ENCODE measurements at places on chromosomes 2 and 18. TPM values are rescaled to one million over a fixed set of nuclear protein-coding genes. Genes with fewer than 3 reads are reported as not detected.

Gene GPC1
- 3.4 TPM for total RNA-seq

Gene PARD6G
- total RNA-seq = 1.0 TPM

Gene GPR35
- 19.3 TPM for total RNA-seq

Gene LYG2
- total RNA-seq = not detected

Gene FLACC1
- 2.9 TPM for total RNA-seq

Gene FEV
- not detected for total RNA-seq

Gene GREB1L
- not detected for total RNA-seq

Gene SNED1
- 18.7 TPM for total RNA-seq

Gene AMER3
- not detected for total RNA-seq

Gene SLC14A1
- total RNA-seq = 3.1 TPM

Gene EIF2AK3
- total RNA-seq = 18.4 TPM

Gene ALK
- total RNA-seq = not detected

GRCh38 chr18:1865869-1866268 is 705.4 kb downstream of the METTL4 start:
- no peak for DNase-seq

- DNase-seq = no peak
Measured at GRCh38 chr2:161046876-161047275, 113.4 kb upstream of the TANK start.

- no peak for DNase-seq
Measured at GRCh38 chr2:138087751-138088593, 123.7 kb downstream of the HNMT start.

- no peak for DNase-seq
Measured at GRCh38 chr2:65550246-65550645, 117.8 kb upstream of the SPRED2 start.

GRCh38 chr2:64035072-64035942 is 16.1 kb upstream of the VPS54 start:
- DNase-seq = no peak

GRCh38 chr2:39743269-39743776 is 35.7 kb downstream of the THUMPD2 start:
- no peak for DNase-seq

DNA sequence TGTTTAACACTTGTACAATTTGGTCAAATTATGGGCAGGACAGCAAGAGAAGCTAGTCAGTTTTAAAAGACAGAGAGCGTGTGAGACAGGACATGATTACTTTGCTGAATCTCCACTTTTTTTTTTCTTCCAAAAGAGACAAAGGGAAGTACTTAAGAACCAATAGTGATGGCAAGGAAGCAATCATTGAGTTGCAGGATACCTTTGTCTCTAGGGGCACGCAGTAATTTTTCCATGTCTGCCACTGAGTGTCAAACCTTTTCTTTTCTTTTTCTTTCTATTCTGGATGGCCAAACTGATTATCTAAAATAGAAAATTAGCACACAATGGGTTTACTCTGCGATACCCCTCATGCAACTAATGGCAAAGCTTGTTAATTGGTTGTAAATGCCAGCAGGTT is 533.0 kb downstream of the PLCL1 start:
- no peak for DNase-seq

- DNase-seq = no peak
Measured at GRCh38 chr2:166293984-166294383, 81.8 kb downstream of the SCN9A start.

GRCh38 chr2:145845207-145845894 is 1325.4 kb upstream of the ZEB2 start:
- no peak for DNase-seq

DNA sequence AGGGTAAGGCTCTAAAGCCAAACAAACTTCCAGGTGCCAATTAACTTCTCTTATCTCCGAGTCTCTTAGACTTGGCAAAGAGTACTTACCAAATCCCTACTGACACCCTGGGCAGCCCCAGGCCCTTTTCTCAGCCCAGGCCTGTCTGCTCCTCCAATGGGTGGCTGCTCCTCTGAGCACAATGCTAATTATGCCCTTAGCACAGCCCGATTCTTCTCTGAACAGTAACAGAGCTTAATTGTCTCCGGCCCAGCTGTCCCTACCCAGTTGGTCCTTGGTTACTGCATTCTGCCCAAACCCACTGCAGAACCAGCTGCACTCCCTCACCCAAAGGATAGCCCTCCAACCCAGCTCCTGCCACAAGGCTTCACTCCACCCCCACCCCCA is 110.3 kb downstream of the SMAD7 start:
- DNase-seq = no peak

- DNase-seq = no peak
Measured at GRCh38 chr2:38556006-38556801, 46.5 kb downstream of the HNRNPLL start.

GRCh38 chr18:13930964-13931363 is 15.6 kb upstream of the MC2R start:
- no peak for DNase-seq

- no peak for DNase-seq
Measured at GRCh38 chr2:176449852-176450251, 180.6 kb downstream of the MTX2 start.

DNA sequence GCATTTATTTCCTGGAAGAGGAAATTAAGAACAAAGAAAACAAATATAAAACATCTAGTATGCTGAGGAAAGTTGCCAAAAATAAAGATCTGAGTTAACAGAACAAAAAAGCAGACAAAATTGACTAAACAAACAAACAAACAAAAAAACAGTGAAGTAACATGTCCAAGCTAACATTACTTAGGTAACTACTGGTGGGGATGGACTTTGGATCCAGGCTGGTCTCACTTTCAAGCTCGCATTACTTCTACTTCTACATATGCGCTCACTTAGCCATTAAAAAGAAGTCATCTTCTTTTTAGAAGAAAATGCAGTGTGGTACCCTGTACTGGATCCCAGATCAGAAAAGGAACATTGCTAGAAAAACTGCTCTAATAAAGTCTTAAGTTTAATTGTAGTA is 358.9 kb downstream of the NCKAP5 start:
- DNase-seq = no peak

DNA sequence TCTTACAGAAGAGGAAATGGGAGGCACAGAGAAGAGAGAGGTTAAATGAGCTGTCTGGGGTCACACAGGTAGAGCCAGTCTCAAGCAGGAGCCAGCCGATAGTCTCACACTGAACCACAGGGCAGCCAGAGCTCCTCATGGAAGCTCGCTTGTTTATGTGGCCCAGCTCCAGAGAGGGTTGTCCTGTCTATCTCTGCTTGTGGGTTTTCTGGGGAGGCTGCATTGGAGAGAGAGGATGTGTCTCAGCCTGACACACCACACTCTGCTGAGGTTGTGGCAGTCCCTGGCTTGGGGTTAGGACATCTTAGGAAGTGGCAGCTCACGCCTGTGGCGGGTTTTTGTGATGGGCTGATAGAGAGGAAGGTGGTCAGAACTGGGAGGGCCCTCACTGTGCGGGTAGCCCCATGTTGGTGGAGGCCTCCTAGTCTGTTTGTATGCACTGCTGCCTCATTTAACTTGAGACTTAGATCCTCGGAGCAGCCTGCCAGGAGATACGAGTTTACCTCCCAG is 52.3 kb downstream of the TCF7L1 start:
- DNase-seq = no peak

- DNase-seq = no peak
Measured at GRCh38 chr2:32925283-32925815, 21.4 kb upstream of the LTBP1 start.

DNA sequence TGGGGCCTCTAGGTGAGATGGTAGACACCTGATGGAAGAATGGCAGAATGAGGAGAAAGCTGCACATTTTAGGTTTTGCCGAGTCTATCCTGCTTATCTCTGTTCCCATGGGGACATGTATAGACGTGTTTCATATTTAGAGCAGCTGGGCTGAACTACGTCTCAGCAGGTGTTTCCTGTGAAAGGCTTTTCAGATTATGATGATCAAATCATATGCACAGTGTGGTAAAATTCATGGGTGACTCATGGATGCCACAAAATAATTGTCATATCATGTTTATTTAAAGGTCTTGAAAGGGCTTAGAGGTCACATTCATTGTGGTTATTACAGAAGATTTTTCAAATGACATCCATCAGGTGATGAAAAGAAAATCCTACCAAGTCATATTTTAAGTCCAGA is 90.5 kb downstream of the ICOS start:
- DNase-seq = no peak

DNA sequence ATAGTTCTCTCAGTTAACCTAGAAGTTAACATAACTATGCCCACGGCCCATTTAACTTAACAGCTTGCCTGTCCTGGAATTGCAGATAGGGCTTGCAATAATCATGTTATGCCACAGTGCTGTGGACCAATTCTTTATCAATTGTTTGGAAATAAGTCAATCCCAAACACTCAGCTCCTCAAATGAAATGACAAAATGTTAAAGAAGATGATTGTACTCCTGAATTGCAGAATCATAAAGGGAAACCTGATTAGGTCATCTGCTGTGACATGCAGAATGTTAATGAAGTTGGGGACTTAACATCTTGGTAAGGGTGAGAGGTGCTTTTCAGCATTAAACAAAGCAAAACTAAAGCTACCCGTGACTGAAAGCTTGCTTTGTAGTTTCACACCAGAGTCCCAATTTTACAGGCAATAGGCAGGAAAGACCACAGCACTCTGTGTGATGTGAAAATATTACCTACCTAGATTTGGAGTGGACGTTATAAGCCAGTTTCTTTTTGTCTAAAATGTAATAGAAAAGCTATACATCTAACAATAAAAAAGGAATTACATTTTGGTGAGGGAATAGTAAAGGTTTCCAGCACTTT is 364.0 kb downstream of the GPD2 start:
- no peak for DNase-seq

DNA sequence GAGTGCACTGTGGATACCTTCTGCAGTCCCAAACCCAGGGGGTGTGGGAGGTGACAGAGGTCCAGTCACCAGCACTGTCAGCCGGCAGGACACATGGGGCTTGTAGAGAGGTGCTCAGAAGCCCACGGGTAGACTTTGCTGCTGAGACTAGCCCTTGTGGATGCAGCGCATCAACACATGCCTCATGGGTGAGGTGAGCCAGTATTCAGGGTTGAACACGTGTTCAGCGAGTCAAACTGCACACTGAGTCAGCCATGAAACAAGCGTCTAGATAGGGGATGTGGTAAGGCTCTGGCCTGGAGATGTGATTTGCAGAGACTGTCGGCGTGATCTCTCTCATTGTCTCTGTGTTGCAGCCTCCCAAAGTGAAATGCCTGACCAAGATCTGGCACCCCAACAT is 35.8 kb upstream of the SCLY start:
- DNase-seq = no peak

DNA sequence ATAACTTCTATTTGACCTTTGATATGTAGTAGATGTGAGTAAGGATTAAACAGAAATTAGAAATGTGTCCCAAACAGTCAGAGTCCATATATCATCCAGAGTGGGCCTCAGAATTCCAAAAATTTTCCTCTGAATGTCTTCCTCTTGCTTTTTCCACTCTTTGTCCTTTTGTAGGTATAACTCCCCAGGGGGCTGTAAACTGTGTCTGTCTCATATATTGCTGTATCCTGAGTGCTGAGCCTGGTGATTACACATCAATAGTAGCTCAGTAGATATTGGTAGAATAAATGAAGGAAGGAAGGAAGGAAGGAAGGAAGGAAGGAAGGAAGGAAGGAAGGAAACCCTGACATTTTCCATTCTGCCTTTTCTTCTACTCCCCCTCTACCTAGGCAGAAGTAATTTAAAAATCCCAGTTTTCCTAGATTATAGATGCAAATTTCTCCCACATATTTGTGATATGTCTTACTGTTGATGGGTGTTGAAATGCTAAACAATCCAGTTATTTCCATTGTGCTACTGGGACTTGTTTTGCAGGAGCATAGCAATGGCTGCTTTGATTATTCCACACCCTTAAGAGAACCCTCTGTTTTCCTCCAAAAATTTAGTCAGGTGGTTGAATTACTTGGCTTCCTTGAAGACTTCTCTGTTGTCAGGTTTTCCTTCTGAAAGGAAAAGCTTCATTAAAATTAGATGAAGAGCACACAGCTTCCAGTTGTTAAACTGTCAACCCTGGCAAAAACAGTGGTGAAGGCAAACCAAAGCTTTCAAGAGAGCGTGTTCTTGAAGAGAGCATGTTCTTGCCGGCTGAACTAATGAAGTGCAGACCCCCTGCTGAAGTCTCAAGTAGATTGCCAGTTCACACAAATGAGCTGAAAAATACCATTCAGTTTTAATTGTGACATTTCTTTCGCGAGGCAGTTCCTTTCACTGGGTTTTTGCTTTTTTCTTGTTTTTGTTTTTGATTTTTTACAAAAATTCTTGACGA is 147.8 kb downstream of the KCNE4 start:
- DNase-seq = no peak

- DNase-seq = no peak
Measured at GRCh38 chr2:98295721-98296414, 50.4 kb upstream of the CNGA3 start.

DNA sequence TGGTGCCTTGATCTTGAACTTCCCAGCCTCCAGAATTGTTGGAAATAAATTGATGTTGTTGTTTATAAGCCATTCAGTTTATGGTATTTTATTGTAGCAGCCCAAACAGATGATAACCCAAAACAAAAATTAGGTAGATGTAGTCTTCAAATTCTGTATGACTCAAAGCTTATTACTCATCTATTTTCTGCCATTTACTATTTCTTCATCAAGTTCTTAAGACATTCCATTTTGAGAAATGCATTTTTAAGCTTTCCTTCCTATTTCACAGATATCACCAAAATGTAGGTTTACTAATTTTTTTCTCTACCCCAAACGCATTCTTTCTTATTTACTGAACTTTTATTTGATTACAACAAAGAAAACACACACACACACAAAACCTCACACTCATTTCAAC is 148.2 kb downstream of the RND3 start:
- DNase-seq = no peak

DNA sequence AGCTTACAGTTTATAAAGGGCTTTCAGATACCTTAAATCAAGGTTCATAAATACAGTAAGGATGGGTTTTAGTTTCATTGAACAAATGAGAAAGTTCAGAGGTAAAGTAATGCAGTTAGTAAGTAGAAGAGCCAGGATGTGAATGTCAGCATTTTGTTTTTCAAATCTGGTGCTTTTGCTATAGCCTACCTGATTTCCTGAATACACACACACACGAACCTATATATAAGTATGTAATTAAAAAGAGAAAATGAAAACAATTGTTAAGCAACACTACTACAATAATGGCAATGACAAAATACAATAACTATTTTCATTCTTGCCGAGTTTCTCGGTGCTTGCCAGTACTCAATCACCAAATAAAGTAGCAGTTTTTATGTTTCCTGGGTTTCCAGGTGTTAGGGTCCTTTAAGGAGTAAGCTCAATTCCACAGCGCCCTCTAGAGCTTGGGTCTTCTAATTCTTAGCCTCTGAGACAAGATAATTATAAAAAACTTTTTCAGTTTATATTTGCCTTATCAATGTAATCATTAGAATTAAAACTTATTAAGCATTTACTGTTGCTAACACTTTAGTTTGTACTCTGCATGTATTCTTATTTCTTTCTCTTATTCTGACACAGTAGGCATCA is 512.9 kb upstream of the ACVR2A start:
- DNase-seq = no peak

- DNase-seq = no peak
Measured at GRCh38 chr18:69580107-69580506, 179.4 kb downstream of the DOK6 start.
